ENCODE measurements at places on chromosomes 3 and 15.
A peak's percentile ranks its signal among the peaks of the same experiment; 100 is the strongest.

DNA sequence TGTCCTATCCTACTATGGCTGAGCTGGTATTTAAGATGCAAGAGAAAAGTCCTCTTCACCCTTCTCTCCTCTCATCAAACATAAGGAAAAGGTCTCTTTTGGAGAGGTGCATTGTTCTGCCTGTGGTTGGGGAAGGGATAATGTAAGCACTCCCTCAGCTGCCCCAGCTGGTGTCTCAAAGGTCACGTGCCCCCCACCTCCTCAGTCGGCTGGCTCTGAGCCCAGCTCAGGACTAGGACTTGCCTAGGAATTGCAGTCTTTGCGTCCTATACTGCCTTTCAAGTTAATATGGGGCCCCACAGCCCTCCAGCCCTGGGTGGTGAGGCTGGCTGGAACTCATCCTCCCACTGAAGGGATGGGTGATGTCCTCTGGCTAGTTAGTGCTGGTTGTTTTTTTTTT lies 29.7 kb downstream of the OR4F15 start:
- no peak for DNase-seq

- no peak for DNase-seq
Observed at GRCh38 chr15:95591270-95591669, 739.2 kb upstream of the NR2F2 start.

DNA sequence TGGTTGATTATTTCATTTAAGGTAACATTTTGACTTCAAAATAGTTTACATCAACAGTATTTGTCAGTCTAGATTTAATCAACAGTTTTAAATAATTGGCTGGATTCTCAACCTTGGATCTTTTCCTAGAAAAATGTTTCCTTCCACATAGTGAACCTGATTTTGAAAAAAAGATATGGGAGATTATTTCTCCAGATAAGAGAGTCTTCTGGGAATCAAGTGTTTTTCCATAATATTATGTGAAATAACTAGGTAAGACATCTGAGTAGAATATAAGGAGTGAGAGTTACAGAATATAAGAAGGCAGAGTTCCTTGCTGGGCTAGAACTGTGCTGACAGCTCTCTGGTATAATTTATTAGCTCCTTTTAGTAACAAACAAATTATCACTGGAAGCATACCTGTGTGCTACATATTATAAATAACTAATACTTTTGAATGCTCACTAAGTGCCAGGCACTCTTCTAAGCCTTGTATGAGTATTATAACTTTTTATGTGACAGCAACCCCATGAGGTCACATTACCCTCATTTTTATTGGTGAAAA lies 18.8 kb upstream of the TNFSF10 start:
- DNase-seq, result no peak

- DNase-seq, result no peak
Observed at GRCh38 chr15:101709466-101709865, 14.8 kb downstream of the TARS3 start.

- DNase-seq, result peak; percentile 44
Observed at GRCh38 chr15:58770519-58770856, 614 bp upstream of the MINDY2 start.

DNA sequence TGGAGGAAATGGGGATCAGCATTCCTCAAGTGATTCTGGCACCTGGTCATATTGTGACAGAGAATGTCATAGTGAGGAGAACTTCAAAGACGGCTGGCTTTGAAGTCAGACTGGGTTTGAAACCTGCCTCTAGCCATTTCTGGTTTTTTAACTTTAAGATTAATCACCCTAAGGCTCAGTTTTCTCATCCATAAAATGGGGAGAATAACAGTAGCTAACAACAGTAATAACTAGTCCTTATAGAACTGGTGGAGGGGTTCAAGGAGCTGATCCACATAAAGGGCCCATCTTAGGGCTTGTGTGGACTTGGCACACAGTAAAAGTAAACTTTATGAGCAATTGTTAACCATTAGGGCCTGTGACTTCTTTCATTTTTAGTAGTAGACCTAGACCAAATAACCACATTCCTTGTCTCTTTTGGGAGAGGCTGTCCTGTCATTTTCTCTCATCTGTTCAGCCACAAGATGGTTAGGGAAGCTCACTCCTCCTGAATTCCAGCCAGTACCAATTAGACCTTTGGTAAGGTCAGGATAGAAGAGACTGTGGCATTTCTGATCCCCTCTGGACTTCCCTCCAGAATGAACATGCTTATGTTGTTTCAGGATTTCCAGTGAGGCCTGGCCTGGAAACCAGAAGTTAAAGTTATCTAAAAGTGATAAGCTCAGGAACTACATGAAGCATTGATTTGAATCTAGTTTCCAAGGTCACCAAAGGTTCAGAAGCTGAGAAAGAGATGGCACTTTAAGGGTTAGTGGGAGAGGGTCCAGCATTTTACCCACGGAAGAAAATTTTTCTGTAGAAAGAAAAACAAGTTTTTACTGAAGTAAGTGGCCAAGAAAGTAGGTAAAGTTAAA lies 159.3 kb upstream of the DPH6 start:
- no peak for DNase-seq

GRCh38 chr3:4600493-4600892 lies 107.3 kb downstream of the ITPR1 start:
- no peak for DNase-seq

DNA sequence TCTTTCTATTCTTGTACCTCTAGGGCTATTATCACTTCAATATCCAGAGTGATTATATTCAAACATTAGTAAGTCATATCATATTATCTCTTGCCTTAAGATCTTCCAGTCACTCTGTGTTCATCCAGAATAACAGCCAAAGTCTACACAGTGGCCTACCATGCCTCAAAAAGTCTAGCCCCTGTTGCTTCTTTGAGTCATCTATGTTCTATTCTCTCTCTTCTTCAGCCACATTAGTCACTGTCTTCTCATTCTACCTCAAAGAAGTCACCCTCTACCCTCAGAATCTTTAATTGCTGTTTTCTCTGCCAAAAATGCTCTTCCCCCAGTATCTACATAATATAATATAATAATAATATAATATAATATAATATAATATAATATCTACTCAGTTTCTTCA lies 356.0 kb downstream of the NLGN1 start:
- DNase-seq, result no peak

DNA sequence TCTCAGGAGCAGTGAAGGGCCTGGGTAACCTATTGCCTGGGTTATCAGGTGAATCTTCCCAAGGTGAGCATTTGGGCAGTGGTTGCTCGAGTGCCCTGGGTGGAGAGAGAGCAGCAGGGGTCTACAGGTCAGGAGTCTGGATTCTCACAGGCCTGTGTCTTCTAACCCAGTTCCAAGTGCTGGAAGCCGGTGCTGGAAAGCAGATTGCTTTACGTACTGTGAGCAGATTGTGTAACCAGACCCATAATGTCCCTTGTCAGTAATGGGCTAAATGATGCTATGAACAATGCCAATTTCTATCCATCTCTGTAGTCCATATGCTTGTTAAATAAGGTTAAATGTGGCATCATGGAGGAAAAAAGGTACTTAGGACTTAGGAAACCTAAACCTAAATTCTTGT lies 106.5 kb downstream of the TPRG1 start:
- no peak for DNase-seq

- DNase-seq, result peak; percentile 56
Observed at GRCh38 chr3:184129012-184129411, 6.1 kb upstream of the EIF2B5 start.

GRCh38 chr3:9778143-9779074 lies 8.7 kb upstream of the CAMK1 start:
- DNase-seq, result peak; percentile 77

DNA sequence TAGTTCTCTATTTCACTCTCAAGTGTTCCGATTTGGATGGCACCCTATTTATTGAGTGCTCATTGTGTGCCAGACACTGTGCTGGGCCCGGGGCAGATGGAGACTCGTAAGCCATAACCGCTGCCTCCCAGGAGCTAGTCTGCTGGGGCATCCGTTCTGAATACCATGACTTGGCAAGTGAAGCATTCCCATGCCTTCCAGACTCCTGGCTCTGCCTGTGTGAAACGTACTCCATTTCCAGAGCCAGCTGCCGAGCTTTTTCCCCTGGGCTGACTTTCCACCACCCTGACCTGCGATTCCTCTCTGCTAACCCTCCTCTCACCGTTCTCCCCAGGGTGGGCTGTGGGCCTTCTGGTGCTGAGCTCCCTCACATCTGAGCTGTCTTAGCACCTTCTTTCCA lies 303.1 kb upstream of the CTDSPL start:
- DNase-seq, result no peak

DNA sequence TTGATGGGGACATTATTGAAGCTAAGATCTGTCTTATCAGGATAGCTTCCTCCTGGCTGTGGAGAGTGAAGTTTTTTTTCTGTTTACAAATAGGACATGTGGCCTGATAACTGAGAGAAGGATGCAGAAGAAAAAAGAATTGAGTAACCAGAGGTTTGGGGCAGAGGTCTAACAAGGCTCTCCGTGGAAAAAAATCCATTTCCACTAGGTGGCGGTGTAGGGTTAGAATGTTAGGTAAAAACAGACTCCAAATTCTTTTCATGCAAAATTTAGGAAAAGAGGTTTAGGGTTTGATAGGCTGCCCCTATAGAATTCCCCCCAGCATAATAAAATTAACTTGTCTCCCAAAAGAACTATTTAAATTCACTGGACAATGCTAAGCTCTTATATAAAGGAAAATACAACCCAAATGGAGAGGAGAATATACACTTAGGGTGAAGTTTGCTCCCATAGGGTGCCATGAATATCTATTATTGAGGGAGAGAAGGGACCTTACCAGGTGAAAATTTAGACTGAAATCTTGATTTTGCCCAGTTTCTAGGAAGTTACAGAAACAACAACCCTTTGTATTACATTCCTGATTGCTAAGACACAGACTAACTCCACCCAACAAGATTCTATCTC lies 1560.4 kb downstream of the OTOL1 start:
- peak; percentile 56 for DNase-seq

GRCh38 chr3:28672406-28672805 lies 323.8 kb upstream of the AZI2 start:
- no peak for DNase-seq

GRCh38 chr3:73874606-73875369 lies 250.0 kb upstream of the PDZRN3 start:
- no peak for DNase-seq

- DNase-seq, result peak; percentile 80
Observed at GRCh38 chr3:94336046-94336753, 273.3 kb downstream of the NSUN3 start.

DNA sequence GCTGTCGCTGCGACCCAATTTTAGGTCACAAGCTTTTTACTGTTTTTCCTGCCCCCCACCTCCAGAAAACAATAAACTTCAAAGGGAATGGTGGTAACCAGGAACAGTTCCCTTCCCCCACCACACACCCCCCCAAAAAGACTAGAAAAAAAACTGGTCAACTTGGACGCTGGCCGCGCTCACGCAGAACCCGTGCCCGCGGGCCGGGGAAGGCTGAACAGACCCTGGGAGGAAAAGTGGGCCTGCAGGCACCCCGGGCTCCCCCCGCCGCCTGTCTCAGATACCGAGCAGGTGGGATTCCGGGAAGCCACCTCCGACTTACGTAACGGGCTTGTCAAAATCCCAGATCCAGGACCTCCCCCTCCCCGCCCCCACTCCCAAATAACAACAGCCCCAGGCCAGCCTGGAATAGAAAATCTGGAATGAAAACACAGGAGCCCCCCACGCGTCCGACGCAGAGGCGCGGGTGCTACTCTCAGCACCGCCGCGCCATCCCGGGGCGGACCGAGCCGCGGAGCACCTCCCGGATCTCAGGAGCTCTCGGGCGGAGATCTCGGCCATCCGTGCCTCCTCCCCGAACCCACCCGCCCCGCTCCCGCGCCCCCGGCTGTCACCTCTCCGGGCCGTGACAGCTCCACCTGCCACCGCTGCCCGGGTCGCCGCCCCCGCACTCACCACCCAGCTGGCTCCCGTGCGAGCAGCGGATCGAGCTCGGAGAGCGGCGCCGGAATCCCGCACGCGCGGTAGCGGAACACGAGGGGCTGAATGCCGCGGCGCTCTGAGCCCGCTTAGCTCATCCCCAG lies 557 bp downstream of the DENND4A start:
- DNase-seq, result no peak

- DNase-seq, result no peak
Observed at GRCh38 chr15:98791046-98791701, 142.8 kb downstream of the IGF1R start.

DNA sequence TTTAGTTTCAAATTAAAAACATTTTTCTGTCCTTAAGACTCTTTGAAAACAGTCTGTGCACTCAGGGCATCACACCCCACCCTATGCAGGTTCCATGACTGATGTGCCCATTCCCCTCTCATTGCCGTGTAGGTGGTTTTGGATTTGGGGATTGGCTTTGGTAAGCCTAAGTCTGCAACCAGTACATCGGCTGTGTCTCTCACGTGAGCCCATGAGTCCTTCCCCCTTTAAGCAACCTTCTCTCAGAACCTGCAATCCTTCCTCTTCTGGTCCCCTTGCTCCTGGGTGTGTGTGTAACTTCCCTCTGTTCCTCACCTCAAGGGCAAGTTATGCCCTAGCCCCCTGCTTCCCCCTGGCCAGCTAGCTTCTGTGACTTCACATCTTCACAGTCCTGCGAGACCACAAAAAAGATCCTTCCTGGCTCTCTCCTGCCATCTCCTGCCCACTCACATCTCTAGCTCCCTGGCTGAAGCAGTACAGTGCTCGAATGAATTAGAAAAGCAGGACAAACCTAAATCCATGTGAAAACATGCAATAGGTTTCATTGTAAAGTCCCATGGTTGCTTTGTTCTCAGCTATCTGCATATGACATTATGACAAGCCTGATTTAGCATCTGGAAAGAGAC lies 126.7 kb downstream of the UACA start:
- no peak for DNase-seq

DNA sequence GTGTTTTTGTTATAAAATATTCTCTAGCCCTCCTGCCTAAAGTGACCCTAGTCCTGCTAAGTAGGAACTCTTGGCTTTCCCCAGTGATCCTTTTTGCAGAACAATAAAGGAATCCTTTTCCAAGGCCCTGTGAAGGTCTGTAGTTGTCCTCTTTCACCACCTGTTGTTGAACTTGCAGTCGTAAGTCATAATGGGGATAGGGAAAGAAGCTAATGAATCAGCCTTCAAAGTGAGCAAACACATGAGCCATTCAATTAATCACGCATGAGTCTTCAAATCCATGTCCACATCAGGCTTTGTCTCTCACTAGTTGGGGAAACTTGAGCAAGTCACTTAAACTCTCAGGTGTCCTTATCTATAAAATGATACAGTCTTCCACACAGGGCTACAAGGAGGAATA lies 27.6 kb downstream of the ZNF860 start:
- DNase-seq, result peak; percentile 95

DNA sequence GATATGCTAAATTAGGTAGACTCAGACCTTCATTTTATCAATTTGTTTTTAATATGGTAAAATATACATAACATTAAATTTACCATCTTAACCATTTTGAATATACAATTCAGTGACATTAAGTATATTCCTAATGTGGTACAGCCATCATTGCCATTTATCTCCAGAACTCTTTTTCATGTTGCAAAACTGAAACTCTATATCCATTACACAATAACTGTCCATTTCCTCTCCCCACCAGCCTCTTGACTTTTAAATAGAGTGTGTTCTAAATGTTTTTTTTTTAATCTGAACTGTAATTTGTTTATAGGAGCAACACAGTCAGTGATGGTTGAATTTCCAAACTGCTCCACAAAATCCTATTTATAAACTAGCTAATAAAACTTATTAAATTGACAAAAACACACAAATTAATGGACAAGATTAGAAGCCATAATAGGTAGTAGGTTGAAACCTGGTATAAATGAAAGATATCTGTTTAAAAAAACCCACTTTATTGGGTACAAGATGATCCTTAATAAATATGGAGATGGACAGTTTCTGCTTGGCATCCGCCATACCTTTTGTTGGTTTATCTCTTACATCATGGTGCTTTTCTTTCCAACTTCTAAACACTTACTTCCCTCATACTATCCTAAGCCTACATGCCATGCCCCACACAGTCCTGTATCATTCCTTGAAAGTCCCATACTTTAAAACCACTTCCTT lies 142.4 kb downstream of the ZPLD1 start:
- no peak for DNase-seq

All from epithelial cell of esophagus (primary cell).